ENCODE measurements at places on chromosomes 5 and 9. TPM values are rescaled to one million over a fixed set of nuclear protein-coding genes. Genes with fewer than 3 reads are reported as not detected.

KCTD16 gene
- not detected for total RNA-seq

CDC20B gene
- not detected for total RNA-seq

NUTM2G gene
- total RNA-seq: not detected

PCDHA7 gene
- 0.20 TPM for total RNA-seq

FAM163B gene
- total RNA-seq: not detected

ARSI gene
- total RNA-seq: 4.5 TPM

IQGAP2 gene
- 16.6 TPM for total RNA-seq

STC2 gene
- total RNA-seq: 15.7 TPM

PCDHGA4 gene
- total RNA-seq: 0.25 TPM

IRX2 gene
- total RNA-seq: 70.2 TPM

PAEP gene
- total RNA-seq: 0.89 TPM

DRD1 gene
- 0.23 TPM for total RNA-seq

FOXD4L6 gene
- not detected for total RNA-seq

KIF12 gene
- 0.53 TPM for total RNA-seq

CDC25C gene
- total RNA-seq: not detected

NOL6 gene
- 32.8 TPM for total RNA-seq

PNPLA7 gene
- total RNA-seq: 24.1 TPM

CCDC69 gene
- 25.0 TPM for total RNA-seq

KIF24 gene
- 1.4 TPM for total RNA-seq

PCDHA1 gene
- total RNA-seq: not detected

RLN2 gene
- total RNA-seq: not detected

HTR1A gene
- total RNA-seq: not detected

PIP5K1B gene
- 3.0 TPM for total RNA-seq

INSL4 gene
- not detected for total RNA-seq

Measured in lower leg skin (tissue), 4 donors.